ENCODE measurements at places on chromosomes 2 and 18.

DNA sequence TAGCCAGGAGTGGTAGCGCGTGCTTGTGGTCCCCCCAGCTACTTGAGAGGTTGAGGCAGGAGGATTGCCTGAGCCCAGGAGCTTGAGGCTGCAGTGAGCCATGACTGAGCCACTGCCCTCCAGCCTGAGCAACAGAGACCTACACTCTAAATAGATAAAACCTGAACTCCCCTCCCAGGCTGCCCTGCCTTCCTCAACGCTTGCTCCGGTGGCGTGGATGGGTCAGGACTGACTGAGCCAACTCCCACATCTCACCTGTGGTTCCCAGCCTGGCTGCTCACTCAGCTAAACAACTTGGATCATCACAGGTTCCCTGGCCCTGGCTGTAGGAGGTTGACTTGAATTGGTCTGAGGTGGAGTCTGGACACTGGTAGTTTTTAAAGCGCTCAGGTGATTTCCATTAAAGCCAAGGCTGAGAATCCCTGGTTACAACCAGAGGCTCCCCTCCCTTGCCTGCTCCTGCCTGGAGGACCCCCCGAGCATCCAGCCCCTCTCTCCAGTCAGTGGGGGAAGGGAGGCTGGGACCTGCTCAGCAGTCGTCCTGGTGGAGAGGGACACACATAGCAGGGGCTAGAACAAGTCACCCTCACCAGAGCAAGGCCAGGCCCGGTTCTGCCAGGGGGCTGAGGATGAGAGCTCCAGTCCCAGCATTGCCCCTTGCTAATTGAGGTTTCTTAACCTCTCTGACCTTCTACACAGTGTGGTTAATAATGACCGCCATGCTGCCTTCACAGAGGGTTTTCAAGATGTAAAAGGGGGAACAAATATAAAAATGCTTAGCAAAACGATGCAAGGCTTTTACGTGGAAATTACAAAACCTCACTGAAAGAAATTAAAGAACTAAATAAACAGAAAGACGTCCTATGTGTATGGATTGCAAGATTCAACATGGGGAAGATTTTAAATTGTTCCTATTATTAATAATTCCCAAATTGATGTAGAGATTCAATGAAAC lies 46.9 kb upstream of the TAF1B start:
- DNase-seq, result no peak

DNA sequence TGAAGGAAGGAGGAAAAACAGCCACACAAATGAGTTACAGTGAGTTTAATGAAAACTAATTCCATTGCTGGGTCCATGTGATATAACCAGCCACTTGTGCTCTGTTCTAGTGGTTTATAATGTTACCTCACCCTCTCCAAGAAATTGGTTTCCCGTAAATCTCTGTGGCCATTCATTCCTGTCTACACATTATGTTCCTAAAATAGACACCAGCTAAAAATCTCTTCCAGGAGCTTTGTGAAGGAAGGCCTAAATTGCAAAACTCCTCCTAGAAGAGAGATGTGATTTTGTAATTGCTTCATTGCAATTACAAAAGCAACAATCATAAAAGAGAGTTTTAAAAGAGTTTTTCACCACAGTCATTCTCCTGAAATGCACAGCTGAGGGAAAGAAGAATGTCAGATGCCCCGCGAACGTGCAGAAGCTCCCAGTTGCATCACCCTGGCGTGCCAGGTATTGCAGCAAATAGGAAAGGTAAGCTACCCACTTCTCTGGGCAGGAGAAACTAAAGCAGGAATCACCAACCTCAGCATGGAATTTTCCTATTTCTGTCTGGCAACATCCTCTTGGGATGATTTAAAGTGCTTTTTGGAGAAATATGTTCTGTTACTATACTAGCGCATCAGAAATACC lies 1.7 kb downstream of the SCN1A start:
- no peak for DNase-seq

DNA sequence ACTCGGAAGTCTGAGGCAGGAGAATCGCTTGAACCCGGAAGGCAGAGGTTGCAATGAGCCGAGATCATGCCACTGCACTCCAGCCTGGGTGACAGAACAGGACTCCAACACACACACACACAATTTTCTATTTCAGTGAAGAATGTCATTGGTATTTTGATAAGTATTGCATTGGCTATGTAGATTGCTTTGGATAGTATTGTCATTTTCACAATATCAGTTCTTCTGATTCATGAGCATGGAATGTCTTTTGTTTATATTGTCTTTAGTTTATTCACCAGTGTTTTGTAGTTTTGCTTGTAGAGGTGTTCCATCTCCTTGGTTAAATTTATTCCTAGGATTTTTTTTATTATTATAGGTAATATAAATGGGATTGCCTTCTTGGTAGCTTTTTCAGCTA lies 693.4 kb upstream of the SYT4 start:
- peak; percentile 14 for DNase-seq

DNA sequence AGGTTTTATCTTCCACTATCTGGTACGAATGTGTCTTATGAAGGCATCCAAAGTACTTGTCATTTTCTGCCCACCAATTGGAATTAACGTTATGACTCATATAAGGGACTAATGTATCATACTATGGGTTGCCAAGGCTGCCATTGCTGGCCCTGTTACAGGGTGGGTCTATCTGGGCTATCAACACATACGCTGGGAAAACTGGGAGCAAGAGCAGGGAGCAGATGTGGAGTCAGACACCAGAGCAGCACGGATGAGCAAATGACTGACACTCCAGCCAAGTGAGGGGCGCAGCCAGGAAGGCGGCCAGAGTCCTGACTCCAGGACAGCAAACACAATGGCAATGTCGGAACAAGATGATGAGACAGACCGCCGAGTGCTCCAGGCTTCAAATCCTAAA lies 145.9 kb downstream of the COPS8 start:
- no peak for DNase-seq

- DNase-seq, result no peak
Observed at GRCh38 chr18:56034949-56035348, 447.0 kb upstream of the TCF4 start.

DNA sequence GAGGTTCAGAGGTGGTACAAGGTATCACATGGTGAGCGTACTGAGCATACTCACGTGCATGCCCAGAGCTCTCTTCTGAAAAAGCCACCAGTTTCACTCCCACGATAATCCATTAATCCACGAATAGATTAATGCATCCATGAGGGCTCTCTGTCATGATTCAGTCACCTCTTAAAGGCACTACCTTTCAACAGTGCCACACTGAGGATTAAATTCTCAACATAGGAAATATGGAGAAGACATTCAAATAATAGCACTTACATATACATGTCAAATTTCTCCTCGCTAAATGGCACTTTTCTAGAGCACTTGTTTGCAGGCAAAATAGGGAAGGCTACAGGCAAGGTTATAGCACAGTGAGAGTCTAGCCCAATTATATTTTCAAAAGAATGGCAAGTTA lies 825.9 kb downstream of the TRIB2 start:
- no peak for DNase-seq

DNA sequence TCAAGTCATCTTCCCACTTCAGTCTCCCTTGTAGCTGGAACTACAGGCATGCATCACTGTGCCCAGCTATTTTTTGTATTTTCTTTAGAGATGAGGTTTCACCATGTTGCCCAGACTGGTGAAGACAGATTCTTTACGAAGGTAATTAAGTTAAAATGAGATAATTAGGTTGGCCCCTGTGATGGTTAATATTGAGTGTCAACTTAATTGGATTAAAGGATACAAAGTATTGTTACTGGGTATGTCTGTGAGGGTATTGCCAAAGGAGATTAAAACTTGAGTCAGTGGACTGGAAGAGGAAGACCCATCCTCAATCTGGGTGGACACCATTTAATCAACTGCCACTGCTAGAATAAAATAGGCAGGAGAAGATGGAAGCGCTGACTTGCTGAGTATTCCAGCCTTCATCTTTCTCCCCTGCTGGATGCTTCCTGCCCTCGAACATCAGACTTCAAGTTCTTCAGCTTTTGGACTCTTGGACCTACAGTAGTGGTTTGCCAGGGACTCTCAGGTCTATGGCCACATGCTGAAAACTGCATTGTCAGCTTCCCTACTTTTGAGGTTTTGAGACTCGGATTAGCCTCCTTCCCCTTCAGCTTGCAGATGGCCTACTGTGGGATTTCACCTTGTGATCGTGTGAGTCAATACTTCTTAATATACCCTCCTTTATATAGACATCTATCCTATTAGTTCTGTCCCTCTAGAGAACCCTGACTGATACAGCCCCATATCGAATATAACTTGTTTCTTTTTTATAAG lies 269.1 kb downstream of the TMX3 start:
- DNase-seq, result no peak

DNA sequence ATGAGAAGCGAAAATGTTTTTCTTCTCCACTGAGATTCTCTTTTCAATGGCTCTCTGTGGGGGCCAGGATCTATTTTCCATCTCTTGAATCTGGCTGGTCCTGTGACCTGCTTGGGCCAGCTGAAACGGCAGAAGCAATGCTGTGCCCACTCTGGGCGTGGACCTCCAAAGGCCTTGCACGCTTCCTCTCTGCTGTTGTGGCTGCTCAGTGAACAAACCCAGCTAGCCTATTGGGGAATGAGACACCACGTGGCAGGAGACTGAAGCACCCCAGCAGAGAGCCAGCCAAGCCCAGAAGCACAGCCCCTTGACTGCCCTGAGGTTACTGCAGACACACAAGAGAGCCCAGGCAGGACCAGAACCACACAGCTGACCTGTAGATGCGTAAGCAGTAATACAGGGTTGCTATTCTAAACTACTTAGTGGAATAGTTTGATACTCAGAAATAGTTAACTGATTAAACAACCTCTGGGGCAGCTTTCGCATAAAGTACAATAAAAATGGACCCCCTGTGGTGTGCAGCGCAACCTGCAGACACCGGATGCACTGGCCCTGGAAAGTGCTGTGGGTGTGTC lies 221.7 kb upstream of the SH3BP4 start:
- no peak for DNase-seq

Measured in SW 1271 (cell line).